ENCODE measurements at places on chromosomes 1 and 21.

- DNase-seq: no peak
Measured at GRCh38 chr1:112754116-112754628, 39.0 kb upstream of the PPM1J start.

DNA sequence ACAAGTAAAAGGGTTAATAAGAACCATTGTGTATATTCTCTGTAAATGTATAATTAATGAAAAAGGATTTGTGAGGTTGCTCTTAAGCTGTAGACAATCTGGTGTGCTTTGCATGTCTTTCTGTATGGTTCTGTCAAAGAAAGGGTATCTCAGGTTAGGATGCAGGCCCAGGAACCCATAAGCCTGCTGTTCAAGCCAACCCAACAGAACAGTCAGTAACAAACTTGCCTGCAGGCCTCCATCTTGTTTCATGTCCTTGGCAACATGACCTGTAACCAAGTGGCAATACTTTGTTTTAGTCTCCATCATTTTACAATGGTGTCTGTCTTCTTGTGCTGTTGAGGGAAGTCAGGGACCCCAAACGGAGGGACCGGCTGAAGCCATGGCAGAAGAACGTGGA is 29.2 kb downstream of the CBR1 start:
- DNase-seq: no peak

- no peak for DNase-seq
Measured at GRCh38 chr1:206036663-206037455, 13.2 kb upstream of the CTSE start.

DNA sequence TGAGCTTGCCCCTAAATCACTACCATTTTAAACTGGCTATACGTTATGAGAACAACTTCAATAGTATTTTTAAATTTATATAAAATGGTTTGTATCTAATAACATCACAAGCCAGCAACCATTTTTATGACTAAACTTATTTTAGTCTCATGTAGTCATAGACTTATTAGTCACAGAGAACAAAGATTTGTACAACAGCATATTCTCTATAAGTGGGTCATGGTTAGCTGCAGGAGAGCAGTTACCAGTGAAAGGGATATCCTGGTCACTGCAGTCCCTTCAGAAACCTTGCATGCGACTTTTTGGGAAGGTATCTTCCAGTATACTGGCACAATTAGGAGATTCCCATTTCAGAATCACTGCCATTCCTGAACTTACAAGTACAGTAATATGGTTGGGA is 90.0 kb downstream of the HFM1 start:
- no peak for DNase-seq

GRCh38 chr1:111483876-111484275 is 10.1 kb downstream of the C1orf162 start:
- DNase-seq: no peak

DNA sequence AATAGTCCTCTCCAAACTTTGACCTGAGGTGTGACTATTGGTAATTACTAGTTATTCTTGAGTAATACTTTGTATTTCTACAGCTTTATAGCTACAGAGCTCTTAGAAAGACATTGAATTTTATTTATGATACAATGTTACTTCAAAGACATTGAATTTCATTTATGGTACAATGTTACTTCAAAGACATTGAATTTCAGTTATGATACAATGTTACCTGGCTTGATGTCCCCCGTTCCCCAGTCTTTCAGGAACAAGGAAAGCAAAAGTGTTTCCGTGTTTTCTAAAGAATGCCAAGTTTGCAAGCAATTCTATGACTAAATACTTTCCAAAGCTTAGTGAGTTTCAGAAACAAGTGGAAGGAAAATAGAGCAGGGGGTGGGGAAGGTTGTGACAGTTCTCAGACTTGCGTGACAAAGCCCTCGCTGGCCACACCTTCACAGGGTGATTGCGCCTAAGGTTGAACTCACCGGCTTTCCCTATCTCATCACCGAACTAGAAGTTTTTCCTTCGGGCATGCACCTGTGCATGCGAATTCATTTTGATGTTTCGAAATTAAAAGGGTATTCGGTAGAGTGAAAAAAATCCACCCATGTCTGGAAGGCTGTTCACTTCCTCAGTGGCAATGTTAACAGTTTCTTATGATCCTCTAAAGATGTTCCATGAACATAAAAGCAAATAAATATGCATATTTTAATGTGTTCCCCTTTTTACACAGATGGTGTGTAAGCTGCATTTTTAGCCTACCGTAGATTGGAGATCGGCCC is 909 bp upstream of the PAXBP1 start:
- no peak for DNase-seq

GRCh38 chr1:109351457-109351856 is 44.6 kb upstream of the MYBPHL start:
- DNase-seq: no peak

- DNase-seq: no peak
Measured at GRCh38 chr1:101122452-101123166, 97.0 kb upstream of the DPH5 start.

GRCh38 chr1:235902677-235903542 is 36.2 kb upstream of the LYST start:
- DNase-seq: no peak
